ENCODE measurements at places on chromosomes 12 and 14.

DNA sequence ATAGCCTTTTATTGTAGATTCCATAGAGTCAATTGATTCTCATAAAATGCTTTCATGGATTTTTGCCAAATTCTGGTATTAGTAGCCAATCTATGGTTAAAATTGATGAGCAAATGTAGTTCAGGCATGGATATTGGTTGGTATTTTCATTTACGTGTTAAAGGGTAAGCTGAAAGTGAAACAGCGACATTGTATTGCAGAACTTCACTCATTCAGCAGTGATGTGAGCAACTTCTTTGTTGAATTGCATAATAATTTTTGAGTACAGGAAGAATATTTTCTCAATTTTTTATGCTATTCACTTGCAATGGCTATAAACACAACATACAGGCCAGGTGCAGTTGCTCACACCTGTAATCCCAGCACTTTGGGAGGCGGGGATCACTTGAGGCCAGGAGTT lies 24.2 kb upstream of the FAM222A start:
- DNase-seq, result no peak

DNA sequence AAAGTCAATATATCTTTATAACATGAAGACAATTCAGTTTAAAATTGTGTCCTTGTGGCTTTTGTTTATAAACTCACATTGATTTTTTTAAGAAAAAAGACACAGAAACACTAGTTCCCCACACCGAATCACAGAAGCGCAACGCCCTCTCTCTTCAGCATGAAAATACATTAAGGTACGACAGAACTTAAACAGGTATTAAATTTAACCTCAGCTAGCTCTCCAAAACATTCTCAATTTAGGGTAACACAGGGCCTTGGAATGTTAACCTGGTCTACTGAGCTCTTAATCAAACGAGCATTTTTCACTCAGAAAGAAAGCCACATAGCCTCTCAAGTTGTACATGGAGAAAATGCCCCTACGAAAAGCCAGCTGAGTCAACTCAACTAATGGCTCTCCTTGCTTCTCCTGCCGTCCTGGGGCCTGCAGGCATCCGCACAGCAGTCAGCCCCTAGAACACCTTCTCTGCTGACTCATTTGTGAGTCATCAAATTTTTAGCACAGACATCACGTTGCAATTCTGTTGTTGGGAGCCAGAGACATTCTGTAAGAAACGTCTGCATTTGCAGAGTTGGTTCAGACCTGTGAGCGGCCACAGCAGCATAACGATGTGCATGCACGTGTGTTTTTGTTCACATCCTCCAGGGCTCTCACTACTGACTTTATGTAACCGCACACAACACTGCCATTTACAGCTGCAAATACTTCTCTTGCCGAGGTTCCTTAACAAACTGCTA lies 141.6 kb downstream of the ITPR2 start:
- DNase-seq, result no peak

DNA sequence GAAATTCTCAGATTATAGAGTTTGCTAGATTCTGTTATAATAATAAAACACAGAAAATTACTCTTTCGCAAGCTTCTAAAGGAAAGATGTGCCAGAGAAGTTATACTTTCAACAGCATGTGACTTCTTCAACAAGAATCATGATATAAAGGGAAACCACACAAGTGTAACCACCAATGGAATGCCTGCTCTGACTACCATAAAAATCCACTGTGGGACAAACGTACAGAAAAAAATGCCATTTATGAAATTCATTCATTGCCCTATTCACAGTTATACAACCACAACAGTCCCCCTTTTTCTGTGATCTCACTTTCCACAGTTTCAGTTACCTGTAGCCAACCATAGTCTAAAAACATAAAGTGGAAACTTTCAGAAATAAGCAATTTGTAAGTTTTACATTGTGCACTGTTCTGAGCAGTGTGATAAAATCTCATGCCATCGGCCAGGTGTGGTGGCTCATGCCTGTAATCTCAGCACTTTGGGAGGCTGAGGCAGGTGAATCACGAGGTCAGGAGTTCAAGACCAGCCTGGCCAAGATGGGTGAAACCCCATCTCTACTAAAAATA lies 3.2 kb downstream of the CATSPERB start:
- DNase-seq, result no peak

- DNase-seq, result no peak
Observed at GRCh38 chr12:112175361-112176155, 50.2 kb downstream of the TRAFD1 start.

- no peak for DNase-seq
Observed at GRCh38 chr14:68361231-68361630, 431.6 kb downstream of the ZFP36L1 start.

GRCh38 chr12:131151558-131152345 lies 198.0 kb downstream of the ADGRD1 start:
- DNase-seq, result no peak

GRCh38 chr12:48379794-48380193 lies 29.1 kb upstream of the ZNF641 start:
- no peak for DNase-seq
